ENCODE measurements at places on chromosomes 6 and 20. TPM values are rescaled to one million over a fixed set of nuclear protein-coding genes. Genes with fewer than 3 reads are reported as not detected.

DNA sequence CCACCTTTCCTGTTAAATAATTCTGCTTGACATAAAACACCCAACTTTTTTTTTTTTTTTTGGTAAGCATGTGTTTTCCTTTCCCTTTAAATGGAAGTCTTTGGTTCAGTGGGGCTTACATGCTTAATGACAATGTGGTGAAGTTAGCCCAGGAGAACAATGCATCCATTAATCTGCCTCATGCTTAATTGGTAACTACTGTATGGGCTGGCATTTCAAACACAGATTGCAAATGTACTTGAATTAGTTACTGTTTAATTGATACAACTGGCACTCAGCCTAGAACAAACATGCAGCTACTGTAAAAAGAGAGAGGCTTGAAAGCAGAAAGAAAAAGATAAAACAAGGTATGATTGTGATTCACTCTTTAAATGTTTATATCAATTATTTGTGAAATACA is 483.6 kb upstream of the NOX3 start:
- no peak for DNase-seq

- DNase-seq = no peak
Measured at GRCh38 chr6:36370638-36371037, 16.8 kb downstream of the ETV7 start.

- peak; percentile 49 for DNase-seq
Measured at GRCh38 chr6:13873288-13874190, 51.2 kb upstream of the RNF182 start.

DNA sequence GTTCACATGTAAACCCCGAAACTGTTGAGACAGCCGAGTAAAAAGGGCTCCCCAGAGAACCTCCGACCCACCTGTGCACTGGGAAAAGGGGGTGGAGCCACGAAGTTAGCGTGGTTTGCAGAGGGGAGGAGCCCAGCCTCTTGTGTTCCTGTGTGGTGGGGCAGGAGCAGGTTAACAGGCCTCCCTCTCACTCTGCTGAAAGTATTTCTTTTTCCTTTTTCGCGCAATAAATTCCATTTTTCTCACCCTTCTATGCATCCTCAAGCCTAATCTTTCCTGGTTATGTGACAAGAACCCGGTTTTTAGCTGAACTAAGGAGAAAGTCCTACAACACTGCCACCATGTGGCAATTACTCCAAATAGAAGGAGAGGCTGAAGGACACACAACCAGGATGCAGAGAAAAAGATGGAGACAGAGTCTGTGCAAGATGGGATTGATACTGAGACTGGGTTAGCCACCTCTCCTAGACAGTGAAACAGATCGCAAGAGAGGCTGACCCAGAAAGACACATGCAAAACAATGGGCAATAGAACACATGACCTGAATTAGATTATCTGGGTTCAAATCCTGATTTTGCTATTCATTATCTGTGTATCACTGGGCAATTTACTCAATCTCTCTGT is 168.7 kb upstream of the PRSS16 start:
- DNase-seq = peak; percentile 75

DNA sequence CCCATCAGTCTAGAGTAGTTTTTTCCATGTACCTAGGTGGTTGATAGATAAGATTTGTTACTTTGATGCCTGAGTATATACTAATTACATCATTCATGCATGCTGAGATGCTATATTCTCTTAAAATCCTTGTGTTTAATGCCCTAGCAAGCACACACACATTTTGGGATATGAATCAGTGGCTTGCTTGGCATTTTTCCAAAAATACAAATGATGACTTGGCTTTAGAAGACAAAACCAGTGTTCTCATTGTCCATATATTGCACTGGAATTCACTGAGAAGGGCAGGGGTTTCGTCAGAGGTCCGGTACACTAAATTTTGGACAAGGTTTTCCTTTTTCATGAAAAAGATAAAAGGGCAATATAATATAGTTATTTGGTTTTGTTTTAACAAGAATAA is 24.9 kb downstream of the GTPBP2 start:
- no peak for DNase-seq

DNA sequence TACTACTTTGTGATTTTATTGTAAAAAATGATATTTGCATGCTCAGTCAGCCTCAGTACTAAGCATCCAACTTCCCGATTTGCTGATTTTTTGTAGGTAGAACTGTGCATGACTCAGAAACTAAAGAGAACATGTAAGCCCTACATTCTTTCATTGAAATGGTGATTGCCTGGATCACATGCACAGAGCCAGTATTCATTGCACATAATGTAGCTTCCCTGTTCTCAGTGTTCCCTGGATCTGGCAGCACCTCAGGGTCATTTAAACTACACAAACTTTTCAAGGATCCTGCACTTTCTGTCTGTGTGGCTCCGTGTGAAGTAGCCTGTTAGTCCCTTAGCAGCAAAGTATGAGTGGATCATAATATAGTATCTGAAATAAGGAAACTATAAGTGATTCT is 422.9 kb upstream of the AGPAT4 start:
- peak; percentile 26 for DNase-seq

- DNase-seq = no peak
Measured at GRCh38 chr6:127272576-127272975, 5.9 kb downstream of the RNF146 start.

The EFCAB8 gene
- total RNA-seq = 0.96 TPM

The KCNQ2 gene
- total RNA-seq = 0.96 TPM

The GRM1 gene
- total RNA-seq = 1.9 TPM

The RIPOR2 gene
- 5.3 TPM for total RNA-seq

The NOTCH4 gene
- total RNA-seq = 6.7 TPM
